ENCODE measurements at places on chromosomes 1 and 21.

- DNase-seq = peak; percentile 11
These were observed 61.9 kb downstream of the DNTTIP2 start for GRCh38 chr1:93816970-93817678.

- DNase-seq = peak; percentile 18
These were observed 403.7 kb downstream of the SIPA1L2 start for GRCh38 chr1:232226197-232226712.

GRCh38 chr1:92409946-92410549 is 76.7 kb downstream of the GFI1 start:
- DNase-seq = no peak

GRCh38 chr1:209929751-209930150 is 8.3 kb upstream of the SYT14 start:
- no peak for DNase-seq

DNA sequence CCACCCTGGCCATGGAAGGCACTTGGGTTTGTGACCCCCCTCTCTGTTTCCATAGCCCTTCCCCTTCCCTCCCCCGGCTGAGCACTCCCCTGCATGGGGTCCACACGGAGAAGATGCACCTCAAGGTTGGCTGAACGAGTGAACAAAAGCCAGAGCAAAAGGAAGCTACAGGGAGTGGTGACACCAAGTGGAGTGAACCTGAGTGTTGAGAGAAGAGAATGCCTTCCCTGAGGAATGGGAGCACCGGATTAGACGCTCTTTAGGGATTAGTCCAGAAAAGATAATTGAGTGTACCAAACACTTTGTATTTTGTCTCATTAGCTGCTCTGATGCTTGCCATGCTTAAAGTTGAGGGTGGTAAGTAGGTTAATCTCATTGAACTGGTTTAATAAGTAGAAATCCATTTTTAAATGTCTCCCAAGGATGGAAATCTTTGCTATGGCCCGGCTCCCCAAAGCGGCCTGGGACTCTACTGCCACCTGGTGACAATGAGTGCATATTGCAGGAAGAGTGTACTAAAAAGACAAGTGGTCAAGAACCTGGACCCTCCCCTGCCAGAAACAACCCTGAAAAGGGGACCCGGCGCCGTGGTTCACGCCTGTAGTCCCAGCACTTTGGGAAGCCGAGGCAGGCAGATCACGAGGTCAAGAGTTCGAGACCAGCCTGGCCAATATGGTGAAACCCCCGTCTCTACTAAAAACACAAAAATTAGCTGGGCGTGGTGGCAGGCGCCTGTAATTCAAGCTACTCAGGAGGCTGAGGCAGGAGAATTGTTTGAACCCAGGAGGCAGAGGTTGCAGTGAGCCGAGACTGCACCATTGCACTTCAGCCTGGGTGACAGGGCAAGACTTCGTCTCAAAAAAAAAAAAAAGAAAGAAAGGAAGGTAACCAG is 150.6 kb upstream of the ZC3H12A start:
- DNase-seq = no peak

DNA sequence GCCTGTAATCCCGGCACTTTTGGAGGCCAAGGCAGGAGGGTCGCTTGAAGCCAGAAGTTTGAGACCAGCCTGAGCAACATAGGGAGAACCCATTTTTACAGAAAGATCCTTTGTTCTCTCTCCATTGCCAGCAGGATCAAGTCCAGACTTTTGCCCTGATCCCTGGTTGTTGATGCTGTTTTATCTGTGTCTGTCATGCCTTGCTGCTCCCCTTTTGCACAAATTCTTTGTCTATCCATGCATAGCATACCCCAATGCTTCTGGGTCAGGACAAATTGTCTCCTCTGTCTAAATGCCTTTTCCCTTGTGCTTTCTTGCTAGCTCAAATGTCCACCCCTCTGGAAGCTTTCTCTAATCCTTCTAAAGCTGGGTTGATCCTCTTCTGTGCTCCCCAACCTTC is 25.3 kb upstream of the FAAH start:
- DNase-seq = no peak

GRCh38 chr1:88847643-88848042 is 43.7 kb downstream of the GTF2B start:
- no peak for DNase-seq

- DNase-seq = no peak
These were observed 26.1 kb upstream of the PRSS38 start for GRCh38 chr1:227789084-227790033.

DNA sequence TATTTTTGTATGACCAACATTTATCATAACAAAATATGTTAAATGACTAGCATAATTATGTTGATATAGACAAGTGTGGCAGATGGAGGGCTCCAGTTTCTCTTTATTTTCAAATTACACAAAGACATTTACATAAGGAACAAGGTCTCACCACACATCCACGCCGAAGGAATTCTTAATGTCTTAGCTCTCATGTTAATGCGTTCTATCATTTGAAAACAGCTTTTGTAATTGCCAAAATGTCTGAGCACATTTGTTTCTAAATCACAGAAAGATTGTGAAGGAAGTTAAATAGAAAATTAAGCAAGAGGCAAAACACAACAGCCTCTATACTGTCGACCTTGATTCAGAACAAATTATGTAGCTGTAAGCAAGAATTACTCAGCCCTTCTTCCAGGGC is 223.0 kb upstream of the NR5A2 start:
- DNase-seq = no peak

- DNase-seq = no peak
These were observed 92.2 kb upstream of the KCTD3 start for GRCh38 chr1:215474940-215475339.

DNA sequence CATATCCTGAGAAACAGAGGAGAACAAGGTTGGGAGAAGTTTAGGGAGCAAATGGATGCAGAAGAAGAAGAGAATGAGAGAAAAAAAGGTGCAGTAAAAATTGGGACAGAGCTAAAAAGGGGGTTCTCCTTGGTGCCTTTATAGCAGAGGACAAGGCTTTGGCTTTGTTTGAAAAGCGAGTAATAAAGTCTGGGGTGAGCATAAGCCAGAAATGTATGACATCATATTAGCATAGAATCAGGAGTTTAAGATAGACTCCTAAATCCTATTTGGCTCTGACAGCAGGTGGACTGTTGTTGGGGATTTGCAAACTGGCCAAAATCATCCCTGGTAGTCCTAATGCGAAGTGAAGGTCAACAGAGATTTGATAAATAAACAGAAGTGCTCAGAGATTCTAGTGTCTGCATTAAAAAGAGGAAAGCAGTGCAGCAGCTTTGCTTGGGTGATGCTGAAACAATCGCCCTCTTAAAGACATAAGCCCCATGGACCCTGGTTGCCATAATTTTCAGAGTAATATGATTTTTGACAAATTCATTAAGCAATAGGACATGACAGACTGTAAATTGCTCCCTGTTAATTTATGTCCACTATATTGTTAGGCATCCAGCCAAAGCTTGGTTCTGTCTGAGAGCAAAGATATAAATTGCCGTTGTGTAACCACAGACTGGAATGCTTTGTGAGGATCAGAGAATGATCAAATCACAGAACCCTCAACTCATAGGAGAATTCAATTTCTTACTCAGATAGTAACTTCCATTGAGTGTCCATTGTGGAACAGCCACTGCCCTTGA is 385.0 kb upstream of the NFIA start:
- no peak for DNase-seq

GRCh38 chr1:57384901-57385300 is 39.0 kb downstream of the DAB1 start:
- no peak for DNase-seq

GRCh38 chr1:233617025-233617424 is 3.1 kb downstream of the KCNK1 start:
- DNase-seq = no peak

- no peak for DNase-seq
These were observed 48.5 kb downstream of the UBE2U start for GRCh38 chr1:64251971-64252370.

DNA sequence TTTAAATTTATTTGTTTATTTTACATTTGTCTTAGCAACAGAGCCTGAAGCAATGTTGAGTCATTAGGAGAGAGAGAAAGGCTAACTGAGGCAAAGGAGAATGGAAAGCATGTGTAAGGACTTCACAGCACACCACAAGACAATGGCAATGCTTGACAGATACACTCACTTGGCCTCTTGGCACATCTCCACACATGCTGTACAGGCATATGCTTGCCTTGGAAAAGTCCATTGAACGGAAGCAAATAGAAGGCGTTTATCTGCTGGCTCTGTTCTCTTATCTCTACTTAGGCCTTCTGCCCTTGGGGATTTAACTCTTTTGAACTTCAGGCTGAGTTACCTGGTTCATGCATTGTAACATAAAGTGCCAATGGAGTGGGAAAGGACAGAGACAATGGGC is 262.2 kb upstream of the POU3F1 start:
- DNase-seq = no peak

DNA sequence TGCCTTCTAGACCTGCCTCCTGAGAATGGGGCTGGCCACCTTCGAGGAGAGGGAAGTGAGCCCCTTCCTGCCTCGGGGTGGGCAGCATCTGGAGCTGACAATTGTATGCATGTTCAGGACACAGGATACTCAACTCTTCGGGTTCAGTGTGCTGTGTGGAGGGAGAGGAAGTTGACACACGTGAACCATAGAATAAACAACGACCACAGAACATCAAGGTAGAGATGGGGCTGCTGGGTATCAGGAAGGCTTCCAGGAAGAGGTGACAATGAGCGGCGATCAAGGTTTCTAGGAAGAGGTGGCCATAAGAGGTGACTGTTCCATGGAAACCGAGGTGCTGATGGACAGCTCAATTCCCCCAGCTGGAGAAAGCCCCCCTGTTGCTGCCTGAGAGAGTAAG is 22.0 kb downstream of the UBIAD1 start:
- DNase-seq = no peak

- no peak for DNase-seq
These were observed 798.9 kb downstream of the BRINP3 start for GRCh38 chr1:189678779-189679178.

DNA sequence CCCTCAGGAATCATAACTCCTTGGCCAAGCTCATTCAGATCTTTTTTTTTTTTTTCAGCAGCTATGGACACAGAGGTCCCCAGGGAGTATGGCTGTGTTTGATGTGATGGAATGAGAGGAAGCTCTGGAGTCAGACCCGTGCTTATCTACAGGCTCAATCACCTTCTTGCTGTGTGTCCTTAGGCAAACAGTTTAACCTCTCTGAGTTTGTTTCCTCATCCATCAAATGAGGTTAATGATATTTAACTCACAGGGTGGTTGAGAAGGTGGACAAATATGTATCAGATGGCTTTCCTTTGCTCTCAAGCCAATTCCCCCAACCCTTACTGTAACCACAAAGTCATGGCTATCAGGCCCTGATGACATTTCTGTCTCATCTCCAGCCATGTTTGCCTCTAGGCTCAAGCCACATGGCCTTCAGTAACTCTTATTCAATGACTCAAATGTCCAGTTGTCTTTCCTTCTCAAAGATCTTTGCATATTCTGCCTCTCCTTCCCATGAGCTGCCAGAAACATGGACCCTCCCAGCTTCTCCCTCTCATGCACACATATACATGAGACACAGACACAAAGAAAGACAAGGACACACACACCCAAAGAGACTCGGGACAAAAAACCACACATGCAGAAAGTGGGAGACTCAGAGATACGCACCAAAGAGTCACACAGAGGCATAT is 303.5 kb upstream of the KAZN start:
- no peak for DNase-seq

DNA sequence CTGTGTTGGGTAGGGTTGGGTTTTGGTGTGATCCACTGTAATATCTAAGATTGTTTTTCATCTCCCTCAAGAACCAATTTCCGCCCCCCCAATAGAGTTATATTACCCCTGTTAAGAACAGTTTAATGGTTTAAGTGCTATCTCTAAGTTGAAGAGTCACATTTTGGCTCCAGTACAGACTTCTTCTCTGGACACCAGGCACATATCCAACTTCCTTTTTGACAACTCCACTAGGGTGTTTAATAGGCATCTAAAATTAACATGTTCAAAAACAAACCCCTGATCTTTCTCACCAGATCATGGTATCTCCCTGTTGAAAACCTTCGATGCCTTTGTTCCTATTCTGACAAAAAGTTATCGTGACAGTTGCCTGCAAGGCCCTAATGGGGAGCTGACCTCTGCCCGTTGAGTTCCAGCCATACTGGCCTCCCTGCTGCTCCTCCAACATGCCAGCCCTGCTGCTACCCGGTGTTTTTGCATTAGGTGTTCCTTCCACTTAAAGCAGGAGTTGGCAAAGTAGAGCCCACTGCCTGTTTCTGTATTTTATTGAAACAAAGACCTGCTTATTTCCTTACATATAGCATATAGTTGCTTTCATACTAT is 18.6 kb downstream of the USP24 start:
- no peak for DNase-seq

- DNase-seq = no peak
These were observed 28.3 kb upstream of the PKN2 start for GRCh38 chr1:88655685-88656299.

- no peak for DNase-seq
These were observed 107.1 kb upstream of the PAXBP1 start for GRCh38 chr21:32878661-32879060.

DNA sequence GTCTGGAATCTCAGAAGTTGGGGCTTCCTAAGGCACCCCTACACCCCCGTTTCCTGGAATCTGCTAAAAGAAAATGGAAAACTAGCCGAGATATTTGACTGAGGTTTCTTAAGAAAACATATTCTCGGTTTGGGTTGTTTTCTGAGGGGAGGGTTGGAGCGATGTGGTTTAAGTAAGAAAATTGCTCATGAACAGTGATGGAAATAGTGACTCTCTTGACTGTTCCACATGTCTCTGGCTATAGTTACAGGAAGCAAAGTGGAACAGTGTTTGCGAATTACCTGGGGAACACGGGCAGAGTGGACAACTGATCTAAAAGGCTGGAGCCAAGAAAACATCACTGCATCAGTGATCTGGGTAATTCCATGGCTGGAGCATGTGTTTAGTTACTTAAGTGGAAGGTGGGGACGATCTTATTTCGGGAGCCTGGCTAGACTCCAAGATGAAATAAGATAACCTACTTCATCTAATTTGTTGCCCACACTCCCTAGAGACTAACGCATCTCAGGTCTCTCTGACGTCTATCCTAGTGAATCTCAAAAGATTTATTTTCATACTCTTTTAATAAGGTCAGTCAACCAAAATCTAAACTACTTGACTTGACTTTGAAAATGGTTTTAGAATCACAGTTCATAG is 92.4 kb downstream of the KCNJ15 start:
- no peak for DNase-seq

- no peak for DNase-seq
These were observed 26.0 kb downstream of the VAMP4 start for GRCh38 chr1:171715813-171716251.

- no peak for DNase-seq
These were observed 8.4 kb downstream of the PLPP3 start for GRCh38 chr1:56570924-56571372.

DNA sequence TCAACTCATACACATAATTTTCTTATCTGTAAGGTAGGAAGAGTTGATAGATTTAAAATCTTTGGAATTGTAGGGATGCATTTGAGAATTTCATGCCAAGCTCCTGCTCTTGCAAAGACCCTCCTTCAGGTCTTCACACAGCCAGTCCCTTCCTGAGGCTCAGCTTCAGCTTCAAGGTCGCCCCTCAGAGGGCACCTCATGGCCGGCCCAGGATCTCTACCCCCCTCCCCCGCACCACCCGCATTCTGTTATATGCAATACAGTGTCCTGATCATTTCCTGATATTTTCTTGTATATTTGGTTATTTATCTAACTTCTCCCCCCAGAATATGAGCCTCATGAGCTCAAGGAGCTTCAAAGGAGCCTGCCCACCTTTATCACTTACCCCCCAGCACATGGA is 47.0 kb upstream of the BACE2 start:
- DNase-seq = no peak

- DNase-seq = no peak
These were observed 60.6 kb upstream of the LRRC8B start for GRCh38 chr1:89464008-89464407.

GRCh38 chr1:5242850-5243249 is 588.4 kb downstream of the AJAP1 start:
- no peak for DNase-seq

Data from CD4-positive, alpha-beta T cell (primary cell).